ENCODE measurements at places on chromosomes 4 and X.

DNA sequence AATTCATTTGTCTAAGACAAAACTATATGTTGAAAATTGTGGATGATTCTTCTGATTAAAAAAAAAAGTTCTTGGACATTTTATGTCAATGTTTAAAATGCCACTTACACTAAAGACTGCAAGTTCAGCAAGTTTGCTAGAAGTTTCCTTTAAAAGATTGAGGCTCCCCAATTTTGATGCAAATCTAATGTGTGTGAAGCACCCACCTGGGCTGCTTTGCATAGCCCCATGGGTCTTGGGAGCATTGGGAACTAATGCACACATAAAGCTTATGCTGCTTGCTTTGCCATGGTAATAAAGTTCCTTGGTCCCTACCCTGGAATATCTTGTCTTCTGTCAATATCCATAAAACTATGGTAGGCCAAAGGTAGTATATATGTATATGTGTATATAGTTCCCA, 725.9 kb upstream of the GRID2 start:
- DNase-seq, result no peak

DNA sequence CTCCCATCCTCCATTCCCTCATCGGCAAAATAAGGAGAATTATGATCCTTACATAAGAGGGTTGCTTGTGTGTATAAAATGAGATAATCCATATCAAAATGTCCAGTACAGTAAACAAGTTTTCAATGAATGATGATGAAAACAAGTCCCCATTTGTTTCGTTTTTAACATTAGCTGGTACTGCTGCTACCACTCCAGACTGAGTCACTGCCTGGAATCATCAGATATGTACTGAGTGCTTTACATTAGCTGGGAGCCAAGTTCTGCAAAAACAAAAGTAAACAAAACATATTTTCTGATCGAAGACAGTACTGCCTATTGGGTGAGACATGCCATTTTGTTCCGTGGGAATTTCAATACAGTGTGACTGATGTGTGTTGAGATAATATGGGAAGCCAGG, 123.2 kb upstream of the IGFBP7 start:
- no peak for DNase-seq

GRCh38 chr4:42488554-42488953, 91.3 kb downstream of the SHISA3 start:
- DNase-seq, result no peak

- DNase-seq, result no peak
These were observed 82.8 kb downstream of the PDGFC start for GRCh38 chr4:156888762-156889161.

DNA sequence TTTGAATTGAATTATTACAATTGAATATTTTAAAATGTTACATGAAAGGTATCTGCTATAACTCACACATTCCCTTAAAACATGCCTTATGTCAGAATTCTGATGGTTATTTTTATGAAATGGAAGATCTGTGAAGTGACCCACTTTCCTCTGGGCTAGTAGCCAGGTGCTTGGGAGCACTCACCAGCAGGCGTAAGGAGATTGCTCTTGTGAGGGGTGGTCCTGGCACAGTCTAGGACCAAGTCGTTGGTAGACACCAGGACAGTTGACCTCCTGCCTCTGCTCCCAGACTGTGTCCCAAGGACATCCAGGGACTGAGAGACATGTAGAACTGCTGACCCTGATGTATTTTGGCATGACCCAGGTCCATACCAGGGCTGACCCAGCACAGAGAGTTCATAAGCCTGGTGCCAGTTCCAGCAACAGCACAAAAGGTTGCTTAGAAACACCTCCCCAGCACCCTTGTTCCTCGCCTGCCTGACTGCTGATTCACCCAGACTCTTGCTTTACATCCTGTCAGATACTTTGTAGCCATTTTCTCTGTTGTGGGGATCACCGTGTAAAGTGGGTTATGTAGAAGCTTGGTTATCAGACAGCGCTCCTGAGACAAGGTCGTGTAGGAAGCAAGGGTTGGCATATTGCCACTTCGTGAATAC, 48.5 kb downstream of the NELFA start:
- DNase-seq, result no peak

- no peak for DNase-seq
These were observed 137.8 kb upstream of the HS3ST1 start for GRCh38 chr4:11566444-11567022.

DNA sequence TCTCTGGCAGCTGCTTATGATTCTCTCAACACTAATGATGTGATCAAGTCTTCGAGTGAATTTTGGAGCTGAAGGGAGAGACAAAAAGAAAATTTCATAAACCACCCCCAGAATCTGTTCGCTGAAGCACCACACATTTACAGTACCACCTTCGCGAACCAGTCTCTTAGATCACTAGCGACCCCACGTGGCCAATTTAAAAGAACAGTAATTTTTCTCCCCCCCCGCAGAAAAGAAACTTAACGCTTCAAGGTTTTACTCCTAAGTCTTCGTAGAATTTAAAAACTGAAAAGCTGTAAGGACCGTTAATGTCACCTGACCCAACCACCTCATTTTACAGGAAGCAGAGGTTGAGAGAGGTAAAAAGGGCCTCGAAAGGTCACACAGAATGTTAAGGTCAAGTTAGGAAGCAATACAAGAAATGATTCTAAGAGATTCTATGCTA, 187.5 kb downstream of the QDPR start:
- DNase-seq, result no peak

DNA sequence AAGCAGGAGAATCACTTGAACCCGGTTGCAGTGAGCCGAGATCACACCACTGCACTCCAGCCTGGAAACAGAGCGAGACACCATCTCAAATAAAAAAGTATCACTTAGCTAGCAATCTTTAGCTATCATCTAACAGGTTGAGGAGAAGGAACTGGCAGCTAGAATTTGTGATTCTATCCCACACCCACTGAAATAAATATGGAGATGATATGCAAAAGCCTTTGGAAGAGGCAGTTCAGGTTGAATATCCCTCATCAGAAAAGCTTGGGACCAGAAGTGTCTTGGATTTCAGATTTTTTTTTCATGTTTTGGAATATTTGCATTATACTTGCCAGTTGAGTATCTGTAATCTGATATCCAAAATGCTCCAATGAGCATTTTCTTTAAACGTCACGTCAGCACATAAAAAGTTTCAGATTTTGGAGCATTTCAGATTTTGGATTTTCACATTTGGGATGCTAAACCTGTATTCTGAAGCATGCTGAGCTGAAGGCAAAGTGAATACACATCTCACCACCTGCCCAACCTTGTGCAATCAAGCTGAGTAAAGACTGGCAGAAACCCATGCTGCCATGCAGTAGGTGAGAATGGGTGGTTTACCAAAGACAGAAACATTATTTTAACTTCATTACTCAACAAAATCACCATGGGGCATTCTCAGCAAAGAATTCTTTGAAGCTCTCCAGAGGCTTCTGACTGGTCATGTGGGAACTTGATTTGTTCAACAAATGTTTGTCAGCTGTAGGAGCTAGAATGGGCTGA, 159.3 kb downstream of the SH3KBP1 start:
- DNase-seq, result no peak

- DNase-seq, result peak; percentile 69
These were observed 149.5 kb downstream of the PJA1 start for GRCh38 chrX:69015564-69016292.

- DNase-seq, result no peak
These were observed 106.9 kb upstream of the INPP4B start for GRCh38 chr4:142952821-142953580.

GRCh38 chr4:168336837-168337549, 18.4 kb upstream of the DDX60 start:
- DNase-seq, result no peak

- DNase-seq, result no peak
These were observed 42.5 kb downstream of the GRID2 start for GRCh38 chr4:92346289-92346688.

- no peak for DNase-seq
These were observed 651 bp downstream of the UCHL1 start for GRCh38 chr4:41257257-41257901.

DNA sequence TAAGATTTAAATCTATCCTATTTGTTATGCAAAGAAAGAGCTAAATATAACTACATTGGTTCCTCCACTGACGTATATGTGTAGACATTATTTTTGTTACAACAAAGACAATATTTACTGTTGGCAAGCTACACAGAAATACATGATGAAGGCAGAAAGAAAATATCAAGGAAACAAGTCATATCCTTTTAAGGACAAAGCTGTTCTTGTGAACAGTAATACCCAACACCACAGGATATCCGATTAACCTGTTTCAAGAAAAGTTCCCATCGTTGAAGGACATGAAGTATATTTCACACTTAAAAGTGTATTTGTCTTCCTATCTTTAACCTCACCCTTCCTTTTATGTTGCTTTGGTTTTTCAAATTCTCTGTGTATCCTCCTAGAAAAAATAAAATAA, 235.8 kb upstream of the AADAT start:
- no peak for DNase-seq

GRCh38 chrX:24023972-24024669, 2.9 kb downstream of the KLHL15 start:
- DNase-seq, result no peak

DNA sequence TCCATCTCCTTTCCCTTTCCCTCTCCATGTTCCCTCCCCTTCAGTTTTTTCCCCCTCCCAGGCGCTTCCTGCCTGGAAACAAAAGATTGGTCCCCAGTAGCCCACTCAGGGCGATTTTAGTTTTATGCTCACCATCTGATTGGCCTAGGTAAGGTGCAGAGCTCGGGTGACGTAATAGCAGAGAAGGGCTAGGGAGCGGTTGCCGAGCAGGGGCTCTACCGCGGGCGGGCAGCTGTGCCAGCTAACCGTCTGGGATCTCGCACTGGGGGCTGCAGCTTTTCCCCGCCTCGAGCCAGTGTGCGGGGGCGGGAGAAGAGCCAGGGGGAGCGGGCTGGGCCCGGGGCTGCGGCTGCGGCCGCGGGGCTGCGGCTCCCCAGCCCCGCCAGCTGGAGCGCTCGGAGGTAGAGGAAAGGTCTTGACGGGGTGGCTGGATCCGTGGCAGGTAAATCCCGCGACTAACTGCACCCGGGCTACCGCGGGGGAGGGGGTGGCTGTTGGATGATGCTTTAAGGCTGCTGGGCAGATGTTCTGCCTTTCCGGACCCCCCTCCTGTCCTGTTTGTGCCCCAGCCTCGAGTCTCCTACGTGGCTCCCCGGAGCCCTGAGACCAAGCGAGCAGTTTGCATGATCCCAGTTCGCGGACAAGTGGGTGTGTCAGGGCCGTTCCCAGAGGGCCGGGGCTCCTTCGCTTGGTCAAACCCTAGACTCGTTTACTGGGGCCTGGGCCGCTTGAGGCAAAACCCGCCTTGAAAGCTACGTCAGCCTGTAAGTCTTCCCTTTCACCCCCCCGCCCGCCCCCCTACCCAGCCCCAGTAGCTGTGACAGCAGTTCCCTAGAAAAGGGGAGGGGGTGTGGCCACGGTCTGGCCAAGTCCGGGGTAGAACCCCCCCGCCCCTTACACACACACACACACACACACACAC, at the start of gene PAK3:
PAK3 (plus strand) TSS at position 218 of the 922 bp plus-strand sequence. CDS start 26,913 bp downstream, outside the sequence.
- no peak for DNase-seq

- no peak for DNase-seq
These were observed 412.0 kb upstream of the NR3C2 start for GRCh38 chr4:148854203-148854602.

DNA sequence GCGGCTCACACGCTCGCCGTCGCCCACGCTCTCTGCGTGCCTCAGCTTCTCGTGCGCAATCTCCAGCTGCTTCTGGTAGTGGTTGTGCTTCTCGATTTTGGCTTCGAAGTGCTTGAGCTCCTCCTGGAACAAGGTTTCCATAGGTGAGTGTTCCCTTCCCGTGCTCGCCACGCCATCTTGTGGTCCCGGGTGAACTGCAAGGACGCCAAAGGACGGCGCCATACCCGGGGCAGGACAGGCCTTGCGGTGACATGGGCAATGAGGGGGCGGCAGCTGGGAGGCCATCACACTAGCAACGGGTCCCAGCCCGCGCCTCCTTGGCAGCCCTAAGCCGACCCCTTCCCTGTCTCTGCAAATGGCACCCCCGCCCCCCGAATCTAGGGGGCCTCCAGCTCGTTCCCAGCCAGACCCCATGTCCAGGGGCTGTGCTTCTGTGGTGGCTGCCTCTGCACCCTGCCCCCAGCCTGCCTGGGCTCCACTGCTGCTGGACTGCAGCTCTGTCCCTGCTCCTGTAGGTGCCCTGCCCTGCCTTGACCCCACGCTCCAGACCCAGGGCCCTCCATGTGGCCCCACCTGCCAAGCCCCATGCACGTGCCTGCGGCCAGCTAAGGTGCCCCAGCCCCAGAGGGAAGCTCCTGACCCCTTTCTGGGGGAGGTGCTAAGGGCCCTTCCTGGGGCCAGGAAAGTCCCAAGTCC, 17.3 kb downstream of the LRPAP1 start:
- no peak for DNase-seq

DNA sequence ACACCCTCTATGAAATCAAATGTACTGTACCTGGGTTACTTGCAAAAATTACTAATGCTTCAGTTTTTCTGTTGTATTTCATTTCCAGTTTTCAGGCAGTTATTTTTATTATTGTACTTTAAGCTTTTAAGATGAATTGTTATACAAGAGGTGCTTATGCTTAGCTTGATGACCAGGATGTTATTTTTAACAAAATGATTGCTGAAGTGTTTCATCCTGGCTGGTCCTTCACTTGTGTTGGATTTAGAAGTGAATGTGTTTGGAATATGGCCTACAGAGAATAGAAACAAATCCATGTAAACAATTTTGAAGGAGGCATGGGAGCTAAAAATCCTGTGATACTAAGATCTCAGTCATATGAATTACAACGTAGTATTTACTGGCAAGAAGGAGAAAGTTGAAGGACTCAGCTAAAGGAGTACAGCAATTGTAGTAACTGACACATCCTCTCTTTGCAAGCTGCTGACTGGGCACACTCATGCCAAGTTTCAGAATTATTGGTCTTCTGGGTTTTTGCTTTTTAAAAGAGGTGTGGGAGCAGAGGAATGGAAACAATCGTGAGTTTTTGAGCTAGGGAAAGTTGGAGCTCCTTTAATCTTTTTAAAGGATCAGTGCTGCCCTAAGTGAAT, 9.2 kb downstream of the UBE2A start:
- no peak for DNase-seq

DNA sequence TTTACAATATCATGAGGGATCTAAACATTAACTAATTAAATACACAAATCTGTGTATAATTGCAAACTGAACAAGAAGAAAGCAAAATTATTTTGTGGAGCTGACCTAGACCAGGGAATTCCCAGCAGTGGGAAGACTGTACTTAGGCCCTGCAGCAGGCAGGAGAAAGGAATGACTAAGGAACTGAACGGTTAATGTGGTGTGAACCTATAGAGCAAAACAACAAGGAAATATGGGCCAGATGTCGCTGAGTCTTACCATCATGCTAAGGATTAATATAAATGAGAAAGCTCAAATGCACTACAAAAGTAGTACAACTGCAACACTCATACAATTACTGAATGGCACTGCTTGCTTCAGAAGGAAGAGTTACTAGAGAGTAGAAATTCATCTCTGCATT, 120.3 kb upstream of the ATXN3L start:
- DNase-seq, result no peak

DNA sequence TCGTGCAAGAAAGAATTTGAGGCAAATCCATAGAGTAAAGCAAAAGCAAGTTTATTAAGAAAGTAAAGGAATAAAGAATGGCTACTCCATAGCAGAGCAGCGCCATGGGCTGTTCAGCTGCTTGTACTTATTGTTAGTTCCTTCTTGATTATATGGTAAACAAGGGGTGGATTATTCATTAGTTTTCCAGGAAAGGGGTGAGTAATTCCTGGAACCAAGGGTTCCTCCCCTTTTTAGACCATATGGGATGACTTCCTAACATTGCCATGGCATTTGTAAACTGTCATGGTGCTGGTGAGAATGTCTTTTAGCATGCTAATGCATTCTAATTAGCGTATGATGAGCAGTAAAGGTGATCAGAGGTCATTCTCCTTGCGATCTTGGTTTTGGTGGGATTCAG, 23.5 kb upstream of the CEP135 start:
- DNase-seq, result no peak
